Cardiac septum (tissue), 1 donor: ENCODE measurements at places on chromosomes 12 and 14. TPM values are rescaled to one million over a fixed set of nuclear protein-coding genes. Genes with fewer than 3 reads are reported as not detected.

Gene PCED1B
- 1.9 TPM for total RNA-seq

Gene KRT73
- not detected for total RNA-seq

Gene CAPZA3
- total RNA-seq: not detected

DNA sequence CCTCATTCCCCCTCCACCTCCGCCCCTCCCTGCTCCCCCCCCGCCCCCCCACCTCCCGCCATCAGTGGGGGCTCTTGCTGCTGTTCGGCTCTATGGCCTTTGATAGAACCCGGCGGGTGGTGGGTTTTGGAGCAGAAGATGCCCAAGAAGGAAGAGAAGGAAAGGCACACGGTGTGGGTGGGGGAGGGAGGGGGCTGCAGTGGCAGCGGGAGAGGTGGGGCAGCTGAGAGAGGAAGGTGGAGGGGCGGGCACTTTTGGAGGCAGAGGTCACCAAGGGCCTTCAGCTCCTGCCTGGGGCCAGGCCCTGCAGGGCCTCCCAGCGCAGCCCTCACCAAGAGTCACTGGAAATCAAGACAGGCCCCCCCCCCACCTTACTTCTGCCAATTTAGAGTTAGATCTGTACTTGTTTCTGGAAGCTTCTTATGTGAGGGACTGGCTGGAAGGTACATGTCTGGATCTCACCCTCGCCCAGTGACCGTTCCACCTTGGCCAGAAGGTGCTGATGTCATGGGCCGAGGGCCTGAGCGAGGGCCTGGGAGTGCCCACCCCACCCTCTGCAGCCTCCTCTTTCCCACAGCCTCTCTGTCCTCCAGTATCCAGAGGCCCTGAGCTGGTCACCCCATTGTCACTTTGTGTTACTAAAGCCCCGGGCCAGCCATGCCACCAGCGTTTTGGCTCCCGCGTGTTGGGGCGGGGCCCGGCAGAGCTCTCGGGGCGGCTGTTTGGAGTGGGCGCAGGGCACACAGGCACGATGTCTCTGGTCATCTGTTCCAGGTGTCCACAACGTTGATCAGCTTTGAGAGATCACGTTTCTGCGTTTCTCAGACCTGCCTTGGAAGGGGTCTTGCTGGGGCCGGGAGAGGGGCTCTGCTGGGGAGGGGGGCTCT, 153.9 kb downstream of the KIF26A start:
- peak; percentile 47 for DNase-seq

- no peak for DNase-seq
Measured at GRCh38 chr14:71525663-71526221, 406.5 kb upstream of the RGS6 start.
